ENCODE measurements at places on chromosomes 12 and 14. TPM values are rescaled to one million over a fixed set of nuclear protein-coding genes. Genes with fewer than 3 reads are reported as not detected.

Gene TMEM132C
- not detected for total RNA-seq

Gene KRT6A
- total RNA-seq = 0.76 TPM

Gene KIF21A
- total RNA-seq = 3.2 TPM

Gene BMP4
- total RNA-seq = 138 TPM

Gene FGD6
- 8.6 TPM for total RNA-seq

Gene GPRC5D
- not detected for total RNA-seq

Gene TMPRSS12
- not detected for total RNA-seq

Gene WSCD2
- not detected for total RNA-seq

Gene CMAS
- total RNA-seq = 15.2 TPM

Gene AJUBA
- 94.0 TPM for total RNA-seq

Gene KRT78
- not detected for total RNA-seq

Gene INTS13
- 26.5 TPM for total RNA-seq

Gene CACNA1C
- under 0.01 TPM for total RNA-seq

Gene CNIH1
- total RNA-seq = 128 TPM

Gene RNFT2
- 2.9 TPM for total RNA-seq

Gene SLC10A1
- not detected for total RNA-seq

Gene TEX52
- total RNA-seq = not detected

Gene TEX22
- 0.06 TPM for total RNA-seq

Gene FAM90A1
- total RNA-seq = not detected

Gene INHBC
- not detected for total RNA-seq

Gene GPR135
- total RNA-seq = 1.1 TPM

Gene RERGL
- not detected for total RNA-seq

Gene ARHGEF25
- under 0.01 TPM for total RNA-seq

Gene ANO4
- total RNA-seq = 0.16 TPM

Gene NTN4
- total RNA-seq = 334 TPM

Gene DBX2
- total RNA-seq = not detected

All from bladder microvascular endothelial cell (primary cell).